Left cardiac atrium (tissue), 4 donors: ENCODE measurements at places on chromosomes 2 and 18. TPM values are rescaled to one million over a fixed set of nuclear protein-coding genes. Genes with fewer than 3 reads are reported as not detected.

The SLC14A1 gene
- total RNA-seq: 11.2 TPM

The POTEJ gene
- not detected for total RNA-seq

The ABCG8 gene
- not detected for total RNA-seq

The SERPINB13 gene
- total RNA-seq: not detected

The SKOR2 gene
- not detected for total RNA-seq

The CRYGC gene
- total RNA-seq: not detected

The SEPTIN2 gene
- 194 TPM for total RNA-seq

DNA sequence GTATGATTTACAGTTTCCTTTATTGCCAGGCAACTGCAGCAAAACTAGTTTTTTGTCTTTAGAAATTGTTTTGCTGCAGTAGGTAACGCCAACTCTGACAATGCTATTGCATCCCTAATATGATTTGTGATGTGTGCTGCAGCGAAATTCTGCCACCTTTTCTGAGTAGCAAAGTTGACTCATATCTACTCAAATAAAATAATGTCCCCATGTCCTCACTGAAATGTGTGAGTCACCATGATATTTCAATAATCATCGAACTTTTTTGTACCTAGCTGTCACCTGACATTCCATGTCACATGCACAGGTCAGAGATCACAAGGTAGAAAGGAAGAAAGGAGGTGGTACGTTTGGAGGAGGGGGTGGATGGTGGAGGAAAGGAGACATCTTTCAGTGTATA lies 205.0 kb downstream of the RAD51AP2 start:
- no peak for DNase-seq

DNA sequence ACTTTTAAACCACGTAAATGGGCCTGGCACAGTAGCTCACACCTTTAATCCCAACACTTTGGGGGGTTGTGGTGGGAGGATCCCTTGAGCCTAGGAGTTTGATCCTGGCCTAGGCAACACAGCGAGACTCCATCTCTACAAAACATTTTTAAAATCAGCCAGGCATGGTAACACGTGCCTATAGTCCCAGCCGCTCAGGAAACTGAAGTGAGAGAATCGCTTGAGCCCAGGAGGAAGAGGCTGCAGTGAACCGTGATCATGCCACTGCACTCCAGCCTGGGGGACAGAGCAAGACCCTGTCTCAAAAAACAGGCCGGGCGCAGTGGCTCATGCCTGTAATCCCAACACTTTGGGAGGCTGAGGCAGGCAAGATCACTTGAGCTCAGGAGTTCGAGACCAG lies 12.2 kb downstream of the ROCK1 start:
- no peak for DNase-seq

DNA sequence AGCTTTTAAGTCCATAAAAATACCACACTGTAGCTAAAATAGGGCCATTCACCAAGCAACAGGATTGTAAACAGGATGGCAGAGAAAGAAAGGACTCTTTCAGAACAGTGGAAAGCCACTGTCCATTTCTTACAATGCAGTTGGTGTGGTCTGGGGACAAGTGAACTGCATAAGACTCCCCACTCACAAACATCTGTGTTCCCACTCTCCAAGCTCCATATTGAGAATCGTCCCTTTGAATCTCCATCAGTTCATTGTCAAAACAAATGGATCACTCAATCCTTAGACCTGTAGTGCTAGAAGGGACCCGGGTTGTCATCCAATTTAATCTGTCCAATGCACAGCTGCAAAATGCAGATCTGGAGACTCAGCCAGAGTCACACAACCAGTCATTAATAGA lies 347.4 kb upstream of the KLHL29 start:
- no peak for DNase-seq

DNA sequence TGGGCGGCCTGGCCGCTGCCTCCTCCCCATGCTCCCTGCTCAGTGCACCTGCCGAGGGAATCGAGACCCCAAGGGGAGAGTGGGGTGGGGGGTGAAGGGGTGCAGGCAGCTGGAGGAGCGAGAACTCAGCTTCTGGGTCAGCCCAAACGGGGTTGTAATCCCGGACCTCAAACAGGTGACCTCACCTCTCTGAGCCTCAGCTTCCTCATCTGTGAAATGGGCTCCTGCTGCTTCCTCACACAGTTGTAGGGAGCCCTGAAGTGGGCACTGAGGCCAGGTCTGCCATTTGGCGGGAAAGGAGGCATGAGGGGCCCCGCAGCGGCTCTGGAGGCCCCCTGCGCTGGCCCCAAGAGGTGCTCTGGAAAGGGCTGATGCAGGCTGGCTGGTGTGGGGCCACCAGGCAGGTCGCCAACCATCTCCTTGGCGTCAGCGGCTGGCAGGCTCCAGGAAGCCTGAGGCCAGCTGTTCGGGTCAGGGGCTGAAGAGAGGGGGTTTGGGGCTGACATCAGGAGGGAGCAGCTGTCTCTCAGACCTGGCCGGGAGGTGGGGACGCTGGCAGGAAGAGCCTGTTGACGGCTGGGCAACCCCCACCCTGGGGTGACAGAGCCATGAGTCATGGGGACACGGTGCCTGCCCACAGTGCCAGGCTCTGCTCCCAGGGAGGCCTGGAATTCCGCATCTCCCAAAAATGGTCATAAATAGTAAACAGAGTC lies 4.9 kb downstream of the KLHL30 start:
- peak; percentile 64 for DNase-seq

DNA sequence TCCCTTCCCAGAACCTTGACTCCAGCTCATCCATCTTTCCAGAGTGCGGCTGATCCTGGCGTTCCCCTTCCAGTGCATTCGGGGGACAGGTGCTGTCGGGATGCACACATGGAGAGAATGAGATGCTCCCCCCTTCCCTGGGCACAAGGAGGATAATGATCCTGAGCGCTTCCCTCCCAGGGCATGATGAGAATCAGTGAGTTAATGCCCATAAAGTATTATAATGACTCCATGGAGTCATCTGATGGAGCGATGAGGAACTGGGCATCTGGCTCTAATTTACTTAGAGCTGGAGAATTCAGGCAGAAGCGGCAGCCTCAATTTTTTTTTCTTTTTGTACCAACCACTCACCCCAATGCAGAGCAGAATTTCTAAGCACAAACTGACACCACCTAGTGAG lies 79.6 kb upstream of the SKOR2 start:
- DNase-seq: no peak

DNA sequence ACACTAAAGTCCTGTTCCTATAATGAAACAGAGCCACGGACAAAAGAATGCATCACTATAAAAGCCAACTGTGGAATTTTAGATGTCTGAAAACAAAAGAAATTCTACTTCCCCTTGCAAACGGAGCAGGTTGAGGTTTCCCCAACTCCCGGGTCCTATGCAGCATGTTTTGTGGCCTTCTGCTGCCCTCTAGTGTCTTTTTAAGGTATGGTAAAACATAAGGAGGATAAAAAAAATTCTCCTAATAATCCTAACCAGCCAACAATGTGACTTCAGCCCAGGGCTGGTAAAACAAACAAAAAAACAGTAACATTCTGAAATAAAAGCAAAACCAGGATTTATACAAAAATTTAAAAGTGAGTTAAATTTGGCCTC lies 539.5 kb downstream of the NRXN1 start:
- peak; percentile 36 for DNase-seq

DNA sequence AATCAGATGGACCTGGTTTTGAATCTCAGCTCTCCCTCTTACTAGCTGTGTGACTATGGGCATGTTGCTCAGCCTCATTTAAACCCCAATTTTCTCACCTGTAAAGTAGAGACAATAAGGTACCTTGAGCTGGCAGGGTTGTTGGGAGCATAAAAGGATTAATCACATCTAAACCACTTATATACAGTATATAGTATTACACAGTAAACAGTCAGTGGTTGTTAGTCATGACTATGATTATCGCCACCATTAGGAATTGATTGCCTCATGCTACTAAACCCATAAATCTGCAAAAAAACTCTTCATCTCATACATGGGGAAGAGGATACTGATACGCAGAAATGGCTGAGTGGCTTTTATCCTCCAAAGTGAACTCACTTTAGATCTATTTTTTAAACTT lies 65.8 kb downstream of the INO80D start:
- DNase-seq: no peak

GRCh38 chr2:217568289-217568971 lies 434.4 kb downstream of the TNS1 start:
- no peak for DNase-seq

DNA sequence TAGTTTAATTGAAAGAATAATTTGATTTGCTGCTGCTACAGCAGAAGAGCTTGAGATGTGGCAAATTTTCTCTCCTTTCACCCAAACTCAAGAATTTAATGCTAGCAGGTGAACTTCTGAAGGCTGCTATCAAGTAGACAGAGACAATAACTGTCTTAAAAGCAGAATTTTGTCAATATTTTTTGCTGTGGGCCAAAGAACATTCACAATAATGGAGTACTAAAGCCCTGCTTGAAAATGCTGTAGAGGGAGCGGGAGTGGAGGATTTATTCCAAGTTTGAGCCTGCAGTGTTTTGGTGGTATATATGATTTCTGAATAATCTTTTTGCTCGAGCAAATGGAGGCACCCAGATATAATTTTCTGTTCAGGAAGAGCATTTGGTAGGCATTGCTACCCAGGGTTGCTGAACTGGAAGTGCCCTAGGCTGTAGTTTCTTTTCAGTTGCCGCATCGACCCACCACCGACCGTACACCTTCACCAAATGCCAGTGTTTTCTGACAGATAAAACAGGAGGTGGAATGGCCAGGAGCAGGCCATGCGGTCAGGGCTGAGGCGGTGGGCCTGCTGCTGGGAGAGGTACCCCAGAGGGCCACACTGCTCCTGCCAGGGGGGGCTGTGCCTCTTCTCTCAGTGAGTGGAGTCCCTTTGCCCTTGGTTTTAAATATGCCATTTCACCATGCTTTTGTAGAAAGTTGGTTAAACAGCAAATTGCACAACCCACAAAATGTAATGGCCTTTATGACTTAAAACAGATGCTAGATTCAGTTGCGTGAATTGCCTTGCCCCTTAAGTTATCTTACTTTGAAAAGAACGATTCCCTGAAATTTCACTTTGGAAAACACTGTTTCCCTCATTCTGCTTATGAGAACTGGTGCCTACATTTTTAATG lies 36.4 kb downstream of the TSHZ1 start:
- no peak for DNase-seq

DNA sequence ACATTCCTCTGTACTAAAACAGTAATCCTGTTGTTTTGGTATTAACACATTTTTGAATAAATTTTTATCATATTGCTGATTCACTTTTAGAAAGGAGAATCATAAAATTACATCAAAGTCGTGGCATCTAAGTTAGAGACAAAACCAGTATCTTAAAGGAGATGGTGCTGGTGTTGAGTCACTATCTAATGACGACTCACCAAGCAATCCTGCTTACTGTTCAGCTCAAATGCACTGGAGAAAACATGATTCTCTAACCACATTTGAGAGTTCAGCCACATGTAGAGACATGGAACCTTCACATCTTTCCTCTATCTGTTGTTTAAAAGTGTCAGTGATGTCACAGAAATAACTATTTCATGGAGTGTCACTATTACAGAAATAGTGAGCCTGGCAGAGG lies 473.8 kb downstream of the TGIF1 start:
- no peak for DNase-seq

GRCh38 chr2:106944215-106944614 lies 58.2 kb upstream of the ST6GAL2 start:
- no peak for DNase-seq
